ENCODE measurements at places on chromosomes 1 and 21. TPM values are rescaled to one million over a fixed set of nuclear protein-coding genes. Genes with fewer than 3 reads are reported as not detected.
A peak's percentile ranks its signal among the peaks of the same experiment; 100 is the strongest.

Gene FRRS1
- 47.1 TPM for total RNA-seq

Gene PLA2G2C
- total RNA-seq: not detected

Gene ZMYND12
- total RNA-seq: 0.90 TPM

DNA sequence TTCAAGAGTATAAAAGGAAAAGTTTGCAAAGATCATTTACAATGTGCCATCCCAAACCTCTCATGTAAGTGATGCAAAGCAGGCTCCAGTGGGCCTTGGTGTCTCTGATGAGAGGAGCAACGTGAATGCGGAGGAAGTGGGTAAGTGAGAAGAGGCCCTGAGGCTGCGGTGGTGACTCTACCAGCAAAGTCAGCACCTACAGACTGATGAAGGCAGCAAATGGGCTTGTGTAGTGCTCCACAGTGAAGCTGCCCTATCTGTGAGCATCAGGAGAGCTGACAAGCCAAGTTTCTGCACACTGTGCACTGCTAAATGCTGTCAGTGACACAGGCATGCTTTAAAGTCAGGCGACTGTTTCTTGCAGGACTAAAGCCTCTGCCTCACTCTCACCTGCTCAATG lies 15.6 kb upstream of the RAP1A start:
- DNase-seq: peak; percentile 85

- DNase-seq: no peak
Observed at GRCh38 chr1:151978922-151979321, 14.7 kb downstream of the S100A10 start.

GRCh38 chr1:221602830-221603229 lies 139.1 kb downstream of the DUSP10 start:
- DNase-seq: no peak

GRCh38 chr21:41141031-41141457 lies 26.9 kb upstream of the BACE2 start:
- no peak for DNase-seq

- DNase-seq: no peak
Observed at GRCh38 chr1:192367436-192367835, 50.6 kb downstream of the RGS21 start.

DNA sequence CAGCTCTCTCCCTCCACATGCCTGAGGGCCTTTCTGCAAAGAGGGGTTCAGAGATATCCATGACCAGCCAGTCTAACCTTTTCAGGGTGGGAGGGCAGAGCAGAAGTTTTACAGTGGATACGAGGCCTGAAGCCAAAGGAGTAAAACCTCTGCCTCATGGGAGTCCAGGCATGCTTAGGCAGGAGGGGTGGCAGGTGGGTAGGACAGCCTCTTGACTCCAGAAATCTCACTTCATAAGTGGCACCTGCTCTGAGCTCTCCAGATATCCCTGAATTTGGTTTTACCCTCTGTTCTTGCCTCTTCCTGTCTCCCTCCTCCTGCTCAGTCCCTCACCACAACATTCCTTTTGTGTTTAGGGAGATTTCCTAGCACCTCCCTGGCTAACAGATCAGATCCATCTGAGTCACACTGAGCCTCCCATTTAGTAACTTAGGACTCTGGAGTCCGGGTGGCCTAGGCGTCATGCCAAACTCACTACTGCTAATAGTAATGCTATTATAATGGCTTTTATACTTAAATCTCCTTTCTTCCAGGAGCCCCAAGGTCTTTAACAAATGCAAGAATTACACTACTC lies 201.0 kb downstream of the HS2ST1 start:
- DNase-seq: no peak

GRCh38 chr1:197994907-197995407 lies 77.8 kb downstream of the LHX9 start:
- DNase-seq: no peak

DNA sequence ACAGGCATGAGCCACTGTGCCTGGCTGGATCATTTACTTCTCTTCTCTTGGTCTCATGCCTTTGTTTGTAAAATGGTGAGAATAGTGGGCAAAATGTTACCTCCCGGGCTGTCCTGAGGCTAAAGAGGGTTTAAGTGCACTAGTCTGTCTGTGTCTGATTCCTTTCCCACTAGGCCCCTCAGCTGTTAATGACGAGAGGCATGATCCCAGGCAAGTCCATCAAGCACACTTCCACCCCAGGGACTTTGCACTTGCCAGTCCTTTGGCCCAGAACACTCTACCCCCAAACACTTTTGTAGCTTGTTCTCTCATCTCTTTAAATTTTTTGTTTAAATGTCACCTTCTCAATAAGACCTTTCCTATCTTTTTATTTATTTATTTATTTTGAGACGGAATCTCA lies 13.8 kb upstream of the EPB41 start:
- DNase-seq: no peak

DNA sequence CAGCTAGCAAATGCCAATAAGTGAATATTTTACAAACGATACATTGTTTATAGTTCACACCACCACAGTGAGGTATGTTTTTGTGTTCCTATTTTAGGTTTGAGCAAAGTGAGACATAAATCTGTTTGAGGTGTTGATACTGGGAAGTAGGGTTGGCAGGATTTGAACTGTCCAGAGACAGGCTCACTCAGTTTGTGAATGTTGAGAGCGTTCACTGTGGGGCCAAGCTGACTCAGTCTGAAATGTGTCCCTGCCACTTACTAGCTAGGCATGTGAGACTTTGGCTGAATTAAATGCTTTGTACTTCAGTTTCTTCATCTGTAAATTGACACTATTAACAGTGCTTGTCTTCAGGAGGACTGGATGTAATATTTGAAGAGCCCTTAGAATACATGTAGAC lies 35.1 kb downstream of the DIRAS3 start:
- DNase-seq: no peak

- DNase-seq: no peak
Observed at GRCh38 chr21:25359724-25360123, 247.6 kb downstream of the MRPL39 start.

DNA sequence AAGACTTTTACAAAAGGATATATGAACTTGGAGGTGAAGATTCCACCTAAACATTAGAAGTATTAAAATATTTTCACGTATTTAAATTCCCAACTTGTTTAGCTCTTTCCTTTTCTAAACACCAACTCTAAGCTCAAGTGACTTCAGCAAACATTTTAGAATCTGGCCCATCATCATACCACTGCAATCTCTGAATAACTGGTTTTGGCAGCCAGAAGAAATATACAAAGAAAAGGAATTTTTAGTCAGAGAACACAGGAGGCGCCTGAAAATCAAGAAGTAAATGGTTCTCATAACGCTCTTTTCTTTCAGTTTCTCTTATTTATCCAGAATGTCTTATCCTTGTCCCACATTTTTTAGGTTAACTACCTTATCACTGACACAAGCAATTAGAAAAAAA lies 10.4 kb downstream of the TAF1A start:
- no peak for DNase-seq

DNA sequence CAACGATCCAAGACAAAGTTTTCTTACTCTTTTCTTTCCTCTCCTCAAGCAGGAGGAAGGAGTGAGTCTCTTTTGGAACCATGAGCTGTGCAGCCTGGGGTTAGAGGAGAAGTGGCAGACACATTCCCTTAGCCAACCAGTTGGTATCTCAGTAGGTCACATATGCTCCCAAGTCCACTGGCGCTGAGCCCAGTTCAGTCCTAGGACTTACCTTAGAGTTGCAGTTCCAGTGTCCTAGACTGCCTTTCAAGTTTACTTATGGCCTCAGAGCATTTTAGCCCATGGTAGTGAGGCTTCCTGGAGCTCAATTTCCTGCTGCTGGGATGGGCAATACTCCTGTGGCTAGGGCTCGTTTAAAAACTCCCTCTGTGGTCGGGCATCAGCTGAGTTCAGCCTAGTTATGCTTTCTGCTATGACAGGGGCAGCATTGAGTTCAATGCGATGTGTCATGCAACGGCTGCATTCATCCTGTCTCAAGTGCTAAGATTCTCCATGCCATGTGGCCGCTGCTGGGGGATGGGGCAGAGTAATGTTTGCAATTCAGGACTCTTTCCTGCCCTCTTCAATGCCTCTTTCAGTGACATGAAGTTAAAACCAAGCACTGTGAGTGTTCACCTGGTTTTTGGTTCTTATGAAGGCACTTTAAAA lies 103.8 kb downstream of the LRRC7 start:
- DNase-seq: no peak

- no peak for DNase-seq
Observed at GRCh38 chr1:201226859-201227488, 36.4 kb downstream of the IGFN1 start.

- DNase-seq: no peak
Observed at GRCh38 chr21:25464275-25464674, 143.0 kb downstream of the MRPL39 start.

DNA sequence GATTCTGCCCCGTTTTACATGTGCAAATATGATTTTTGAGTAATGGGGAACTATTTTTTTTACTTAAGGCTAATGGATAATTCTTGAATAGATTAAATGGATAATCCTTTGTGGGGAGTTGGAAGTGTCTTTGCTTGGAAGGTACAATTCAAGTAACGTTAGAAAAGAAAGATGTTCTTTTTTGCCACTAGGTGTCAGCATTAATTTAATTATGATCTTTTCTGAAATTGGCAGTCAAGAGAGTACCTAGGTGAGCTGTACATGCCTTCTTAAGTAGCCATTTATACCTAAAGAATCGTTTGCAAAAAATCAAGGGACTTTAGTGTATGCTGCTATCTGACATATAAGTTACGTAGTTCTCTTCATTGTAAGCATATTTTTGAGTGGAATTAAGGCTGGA lies 2.2 kb downstream of the FBXO28 start:
- peak; percentile 88 for DNase-seq

- DNase-seq: no peak
Observed at GRCh38 chr1:32685498-32685897, 17.1 kb downstream of the SYNC start.

Measured in Karpas-422 (cell line).